ENCODE measurements at places on chromosomes 2 and 18.

DNA sequence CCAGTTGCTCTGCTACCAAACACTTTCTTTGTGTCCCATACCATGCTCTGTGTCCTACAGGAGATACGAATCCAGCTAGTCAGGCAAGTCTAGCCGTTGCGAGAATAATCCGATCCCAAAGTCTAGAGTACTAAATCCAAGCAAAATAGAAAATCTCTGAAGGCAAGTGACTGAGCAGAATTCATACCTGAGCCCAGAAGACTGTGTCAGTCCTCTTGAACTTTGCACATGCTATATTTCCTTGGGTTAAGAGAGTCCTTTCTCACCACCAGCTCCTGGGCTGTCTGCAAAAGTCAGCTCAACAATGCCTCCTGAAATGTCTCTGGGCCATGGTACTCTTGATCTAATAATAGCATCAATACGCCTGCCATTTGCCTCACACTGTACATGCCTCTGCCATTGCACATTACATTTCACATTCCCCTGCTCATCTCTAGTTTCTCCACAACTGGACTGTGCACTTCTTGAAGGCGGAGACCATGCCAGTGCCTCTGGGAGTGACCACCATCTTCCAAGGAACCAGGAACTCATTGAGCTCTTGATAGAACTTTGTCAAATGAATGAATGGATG lies 265.8 kb upstream of the ID2 start:
- no peak for DNase-seq

DNA sequence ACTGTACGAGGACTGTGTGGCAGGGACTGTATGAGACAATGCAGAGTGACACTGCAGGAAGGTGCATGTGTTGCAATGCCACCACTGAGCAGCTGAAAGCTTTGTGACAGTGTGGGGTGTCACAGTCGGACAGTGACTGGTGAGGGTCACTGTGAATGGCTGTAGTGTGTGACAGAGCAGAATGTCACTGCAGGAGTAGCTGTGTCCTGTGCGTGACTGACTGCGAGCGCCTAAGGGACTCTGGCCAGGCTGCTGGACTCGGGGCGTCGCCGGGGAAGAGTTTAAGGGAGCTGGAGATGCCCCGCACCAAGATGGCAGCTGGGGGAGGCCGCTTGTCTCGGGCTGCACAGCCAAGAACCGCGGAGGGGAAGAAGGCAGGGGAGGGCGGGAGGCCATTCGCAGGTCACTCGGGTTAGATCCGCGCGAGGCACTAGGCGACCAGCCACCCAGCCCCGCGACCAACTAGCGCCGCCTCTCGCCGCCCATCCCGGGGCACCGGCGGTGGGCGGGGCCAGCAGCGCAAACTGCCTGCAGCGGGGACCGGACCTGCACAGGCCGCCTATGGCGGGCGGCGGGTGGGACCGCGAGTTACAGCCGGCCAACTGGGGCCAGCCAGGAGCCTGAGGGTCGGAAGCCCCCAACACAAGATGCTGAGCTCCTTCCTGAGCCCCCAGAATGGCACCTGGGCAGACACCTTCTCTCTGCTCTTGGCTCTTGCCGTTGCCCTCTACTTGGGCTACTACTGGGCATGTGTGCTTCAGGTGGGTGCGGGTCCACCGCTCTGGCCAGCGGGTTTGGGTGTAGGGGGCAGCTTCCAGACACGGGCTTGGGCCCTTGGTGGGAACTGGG lies at the start of gene ABHD1:
Gene ABHD1, plus strand, starts transcription at position 514 of the 849 bp plus-strand sequence. Its CDS starts 134 bp downstream, at position 648.
- DNase-seq, result peak; percentile 56

DNA sequence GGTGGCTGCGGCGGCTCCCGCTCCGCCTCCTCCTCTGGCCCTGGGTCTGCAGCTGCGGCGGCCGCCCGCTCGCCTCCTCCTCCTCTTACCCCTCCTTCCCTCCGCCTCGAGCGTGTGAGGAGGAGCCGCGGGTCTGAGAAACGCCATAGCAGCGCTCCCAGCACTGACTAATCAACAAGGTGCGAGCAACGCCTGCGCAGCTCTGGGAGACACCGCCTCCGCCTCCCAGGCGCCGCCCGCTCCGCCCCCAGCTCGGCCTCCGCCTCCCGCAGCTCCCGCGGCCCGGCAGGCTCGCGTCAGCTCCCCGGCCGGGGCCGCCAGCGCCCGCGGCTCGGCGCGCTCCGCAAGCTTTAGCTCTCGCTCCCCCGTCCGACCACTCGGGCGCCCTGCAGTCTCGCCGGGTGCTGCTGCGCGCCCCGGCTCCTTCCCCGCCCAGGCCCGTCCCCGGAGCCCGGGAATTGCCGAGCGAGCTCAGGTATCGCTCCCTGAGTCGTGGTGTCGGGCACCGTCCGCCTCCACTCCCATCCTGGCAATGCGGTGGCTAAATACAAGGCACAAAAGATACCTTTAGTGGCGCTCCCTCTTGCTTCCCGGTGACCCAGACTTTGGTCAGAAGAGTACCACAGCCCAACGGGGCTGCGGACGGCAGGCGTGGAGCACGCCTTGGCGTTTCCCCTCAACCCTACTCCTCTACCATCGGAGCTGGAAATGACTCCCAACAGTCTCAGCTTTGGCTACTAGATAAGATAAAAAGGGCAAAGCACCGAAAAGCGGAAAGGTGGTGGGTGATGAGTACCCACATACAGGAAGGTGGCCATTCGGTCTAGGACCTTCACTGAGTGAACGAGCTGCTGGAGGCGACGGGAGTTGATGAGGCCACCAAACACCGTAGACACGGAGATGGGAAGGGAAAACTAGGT lies at the start of gene GAREM1:
Gene GAREM1, minus strand, starts transcription at position 169 of the 920 bp plus-strand sequence. CDS start 454 bp downstream, outside the sequence.
- peak; percentile 99 for DNase-seq

- DNase-seq, result no peak
Measured at GRCh38 chr18:49300538-49300937, 159.9 kb downstream of the DYM start.

DNA sequence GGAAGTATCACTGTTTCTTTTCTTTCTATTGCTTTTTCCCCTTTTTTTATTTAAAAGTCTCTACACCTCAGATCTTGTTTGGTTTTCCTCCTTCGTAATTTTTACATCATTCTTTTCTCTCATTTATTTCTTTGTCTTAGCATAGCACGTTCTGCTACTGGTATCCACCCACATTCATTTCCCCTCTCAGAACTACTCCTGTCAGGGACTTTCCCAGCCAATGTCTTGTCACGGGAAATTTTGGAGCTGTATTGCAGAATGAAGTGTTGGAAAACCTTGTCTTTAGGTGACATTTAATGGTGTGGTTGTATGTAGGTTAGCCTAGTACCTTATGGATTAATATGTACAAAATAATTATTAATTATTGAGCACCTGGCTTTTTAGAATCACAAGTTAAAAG lies 34.0 kb downstream of the TTLL4 start:
- DNase-seq, result no peak

DNA sequence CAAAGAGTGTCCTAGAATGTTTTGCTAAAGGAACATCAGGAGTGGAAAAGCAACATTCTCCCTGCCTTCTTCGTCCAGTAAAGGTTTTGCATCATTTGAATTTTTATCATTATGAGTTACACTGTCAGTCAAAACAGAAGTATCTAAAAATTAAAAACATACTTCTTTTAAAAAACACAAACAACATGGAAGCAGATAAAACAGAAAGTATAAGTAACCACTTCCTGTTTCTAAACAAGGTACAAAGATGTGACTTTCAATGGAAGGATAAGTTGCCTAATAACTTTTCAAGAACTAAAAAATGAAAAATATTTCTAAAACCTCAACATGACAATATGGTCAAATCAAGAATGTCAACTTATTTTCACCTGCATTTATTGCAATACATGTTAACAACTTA lies 158.2 kb downstream of the STK39 start:
- no peak for DNase-seq

- no peak for DNase-seq
Measured at GRCh38 chr2:51807229-51807628, 775.3 kb upstream of the NRXN1 start.

GRCh38 chr2:231677632-231678104 lies 30.7 kb upstream of the PTMA start:
- peak; percentile 67 for DNase-seq

DNA sequence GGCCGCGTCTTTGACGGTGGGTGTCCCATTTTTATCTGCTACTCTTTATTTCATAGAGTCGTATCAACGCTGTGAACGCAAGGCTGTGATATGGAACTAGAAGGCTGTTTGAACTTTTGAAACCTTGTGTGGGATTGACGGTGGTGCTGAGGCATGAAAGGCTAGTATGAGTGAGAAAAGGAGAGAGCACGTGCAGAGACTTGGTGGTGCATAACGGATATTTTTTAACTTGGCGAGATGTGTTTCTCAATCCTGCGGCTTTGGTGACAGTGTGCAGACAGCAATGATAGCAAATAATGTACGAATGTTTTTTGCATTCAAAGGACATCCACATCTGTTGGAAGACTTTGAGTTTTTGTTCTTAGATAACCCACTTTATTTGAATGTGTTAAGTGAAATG lies 6.2 kb downstream of the HES6 start:
- no peak for DNase-seq

- DNase-seq, result no peak
Measured at GRCh38 chr2:201164166-201164565, 18.8 kb upstream of the CASP10 start.

DNA sequence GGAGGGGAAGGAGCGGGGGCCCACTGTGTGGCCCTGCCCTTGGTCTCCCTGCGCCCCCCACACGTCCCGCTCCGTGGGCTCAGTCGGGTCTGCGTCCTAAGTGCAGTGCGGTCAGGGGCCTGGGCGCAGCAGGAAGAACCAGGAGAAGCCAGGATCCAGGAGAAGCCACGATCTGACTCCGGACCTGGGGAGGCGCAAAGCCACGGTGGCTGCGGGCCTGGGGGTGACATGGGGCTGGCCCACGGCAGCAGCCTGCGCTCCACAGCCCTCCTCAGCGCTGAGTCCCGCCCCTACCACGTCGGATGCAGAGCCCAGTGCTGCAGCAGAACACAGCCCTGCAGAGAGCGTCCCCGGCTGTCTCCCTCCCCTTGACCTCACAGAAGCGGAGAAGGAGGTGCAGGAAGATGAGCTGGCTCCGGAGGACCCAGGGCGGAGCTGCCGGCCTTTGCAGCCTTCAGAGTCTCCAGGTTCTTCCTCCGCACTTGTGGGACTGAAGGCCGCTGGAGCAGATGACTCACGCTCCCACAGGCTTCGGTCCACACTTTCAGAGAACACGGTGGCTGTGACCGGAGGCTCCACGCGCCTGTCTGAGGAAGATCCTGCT lies 589.2 kb upstream of the SALL3 start:
- DNase-seq, result no peak

GRCh38 chr2:232088771-232089170 lies 127.3 kb downstream of the DIS3L2 start:
- DNase-seq, result no peak

DNA sequence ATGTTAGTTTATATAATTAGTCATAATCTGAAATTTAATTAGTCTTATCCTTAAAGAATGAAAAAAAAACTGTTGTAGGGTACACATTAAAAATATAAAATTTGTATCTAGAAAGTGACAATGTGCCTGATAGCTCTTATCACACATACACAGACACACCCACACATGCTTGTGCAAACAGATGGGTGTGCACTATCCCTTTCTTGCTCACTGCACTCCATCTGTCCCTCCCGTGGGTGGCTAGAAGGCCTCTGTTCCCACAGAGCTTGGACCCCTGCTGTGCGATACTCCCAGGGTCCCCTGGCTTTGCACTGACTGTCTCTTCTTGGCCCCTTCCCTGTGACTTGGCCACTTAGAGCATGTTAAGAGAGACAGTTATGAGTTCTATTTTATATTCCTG lies 123.9 kb upstream of the ACKR3 start:
- no peak for DNase-seq

- DNase-seq, result no peak
Measured at GRCh38 chr2:217045700-217046475, 186.0 kb upstream of the TNP1 start.

- no peak for DNase-seq
Measured at GRCh38 chr2:63056107-63057050, 5.7 kb downstream of the OTX1 start.

- DNase-seq, result no peak
Measured at GRCh38 chr18:21479721-21480120, 120.8 kb downstream of the ESCO1 start.

DNA sequence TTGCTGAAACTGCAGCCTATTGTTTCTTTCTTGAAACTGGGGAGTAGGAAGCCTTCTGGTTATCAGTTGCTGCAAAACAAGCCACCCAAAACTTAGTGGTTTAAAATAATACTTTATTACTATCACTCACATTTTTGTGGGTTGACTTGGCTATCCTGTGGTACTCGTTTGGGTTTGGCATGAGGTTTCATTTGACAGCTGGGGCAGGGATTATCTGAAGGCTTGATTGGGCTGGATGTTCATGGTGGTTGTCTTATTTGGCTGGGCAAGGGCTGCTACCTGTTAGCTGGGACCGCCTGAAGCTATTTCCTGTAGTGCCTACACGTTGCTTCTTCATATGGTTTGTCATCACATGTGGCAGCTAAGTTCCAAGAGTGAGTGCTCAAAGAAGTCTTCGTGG lies 122.3 kb downstream of the PLCL1 start:
- no peak for DNase-seq

GRCh38 chr18:27685807-27686412 lies 491.0 kb downstream of the CDH2 start:
- peak; percentile 56 for DNase-seq

GRCh38 chr2:45394216-45394615 lies 216.9 kb downstream of the SRBD1 start:
- no peak for DNase-seq

- no peak for DNase-seq
Measured at GRCh38 chr2:172208791-172209325, 106.2 kb upstream of the DLX2 start.

DNA sequence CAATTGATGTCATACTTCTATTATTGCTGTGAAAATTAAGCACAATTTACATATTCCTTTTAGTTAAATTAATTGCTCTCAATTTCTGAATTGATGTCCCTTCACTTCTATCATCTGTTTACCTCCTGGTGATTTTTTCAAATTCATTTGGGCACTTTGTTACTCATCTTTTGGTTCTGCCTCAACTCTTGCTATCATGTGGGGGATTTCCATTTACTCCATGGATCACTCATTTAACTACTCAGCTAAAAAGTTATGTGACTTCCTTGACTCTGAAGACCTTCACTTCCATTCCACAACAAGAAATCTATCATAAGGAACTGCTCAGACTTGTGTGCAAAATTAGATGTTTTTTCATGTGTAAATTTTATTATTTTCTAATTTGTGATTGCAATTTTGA lies 126.2 kb downstream of the EHBP1 start:
- DNase-seq, result no peak

GRCh38 chr2:129892360-129892759 lies 87.1 kb upstream of the RAB6C start:
- no peak for DNase-seq

- no peak for DNase-seq
Measured at GRCh38 chr18:24763765-24764513, 303.5 kb downstream of the HRH4 start.

DNA sequence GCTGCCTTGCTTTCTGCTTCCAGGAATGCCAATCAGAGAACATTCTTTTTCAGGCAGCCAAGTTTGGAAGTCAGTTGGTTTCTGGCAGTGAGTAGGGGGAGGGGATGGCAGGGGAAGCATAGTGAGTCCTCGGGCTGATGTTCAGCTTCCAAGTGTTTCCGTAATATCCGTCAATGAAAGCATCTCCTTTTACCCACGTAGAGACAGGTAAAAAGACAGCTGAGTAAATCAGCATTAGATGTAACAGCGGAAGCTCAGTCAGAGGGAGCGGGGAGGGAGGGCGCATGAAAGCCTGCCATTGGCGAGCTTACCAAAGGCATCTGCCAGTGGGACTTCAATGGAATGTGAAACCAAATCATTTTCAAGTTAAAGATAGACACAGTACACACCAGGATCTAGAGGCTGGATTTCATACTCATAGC lies 117.1 kb upstream of the DTNA start:
- peak; percentile 71 for DNase-seq

- DNase-seq, result no peak
Measured at GRCh38 chr2:126914811-126915500, 16.3 kb downstream of the TEX51 start.
